ENCODE measurements at places on chromosomes 6 and 20.

GRCh38 chr6:39084506-39084905 lies 30.5 kb downstream of the SAYSD1 start:
- DNase-seq, result no peak

- DNase-seq, result no peak
Observed at GRCh38 chr20:20130399-20130798, 78.1 kb downstream of the CFAP61 start.

- no peak for DNase-seq
Observed at GRCh38 chr20:36726168-36726567, 19.7 kb downstream of the NDRG3 start.

DNA sequence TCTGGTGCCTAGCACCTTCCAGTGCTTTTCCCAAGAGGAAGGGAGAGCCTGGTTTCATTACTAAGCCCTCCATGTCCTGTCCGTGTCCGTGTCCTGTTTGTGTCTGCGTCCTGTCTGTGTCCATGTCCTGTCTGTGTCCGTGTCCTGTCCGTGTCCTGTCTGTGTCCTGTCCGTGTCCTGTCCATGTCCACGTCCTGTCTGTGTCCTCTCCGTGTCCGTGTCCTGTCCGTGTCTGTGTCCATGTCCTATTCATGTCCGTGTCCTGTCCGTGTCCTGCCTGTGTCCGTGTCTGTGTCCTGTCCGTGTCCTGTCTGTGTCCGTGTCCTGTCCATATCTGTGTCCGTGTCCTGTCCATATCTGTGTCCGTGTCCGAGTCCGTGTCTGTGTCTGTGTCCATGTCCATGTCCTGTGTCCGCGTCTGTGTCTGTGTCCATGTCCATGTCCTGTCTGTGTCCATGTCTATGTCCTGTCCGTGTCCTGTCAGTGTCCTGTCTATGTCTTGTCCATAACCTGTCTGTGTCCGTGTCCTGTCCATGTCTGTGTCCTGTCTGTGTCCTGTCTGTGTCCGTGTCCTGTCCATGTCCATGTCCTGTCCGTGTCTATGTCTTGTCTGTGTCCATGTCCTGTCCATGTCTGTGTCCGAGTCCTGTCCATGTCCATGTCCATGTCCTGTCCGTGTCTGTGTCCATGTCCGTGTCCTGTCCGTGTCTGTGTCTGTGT lies 54.4 kb upstream of the BHLHE23 start:
- DNase-seq, result no peak

DNA sequence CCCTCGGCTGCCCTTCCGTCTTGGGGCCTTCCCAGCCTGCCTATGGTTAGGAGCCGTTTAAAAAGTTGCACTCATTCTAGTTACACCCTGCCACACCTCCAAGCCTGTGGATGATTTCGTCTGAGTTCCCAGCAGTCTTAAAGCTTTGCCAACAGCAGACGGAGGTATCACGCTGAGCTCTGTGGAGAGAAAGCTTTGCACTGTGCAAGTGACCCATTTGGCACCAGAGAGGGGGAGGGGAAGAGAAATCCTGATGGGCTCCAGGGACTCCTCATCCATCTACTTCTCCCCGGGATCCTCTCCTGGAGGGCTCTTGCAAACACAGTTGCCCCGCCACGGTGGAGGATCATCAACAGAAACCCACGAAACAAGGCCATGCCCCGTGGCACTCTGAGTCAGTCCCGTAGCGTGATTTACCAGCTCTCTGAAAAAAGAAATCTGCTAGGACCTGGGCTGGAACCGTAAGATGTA lies 98.8 kb upstream of the CITED2 start:
- no peak for DNase-seq

- DNase-seq, result no peak
Observed at GRCh38 chr6:69220375-69220774, 576.4 kb downstream of the LMBRD1 start.
